ENCODE measurements at places on chromosomes 7 and 10.

DNA sequence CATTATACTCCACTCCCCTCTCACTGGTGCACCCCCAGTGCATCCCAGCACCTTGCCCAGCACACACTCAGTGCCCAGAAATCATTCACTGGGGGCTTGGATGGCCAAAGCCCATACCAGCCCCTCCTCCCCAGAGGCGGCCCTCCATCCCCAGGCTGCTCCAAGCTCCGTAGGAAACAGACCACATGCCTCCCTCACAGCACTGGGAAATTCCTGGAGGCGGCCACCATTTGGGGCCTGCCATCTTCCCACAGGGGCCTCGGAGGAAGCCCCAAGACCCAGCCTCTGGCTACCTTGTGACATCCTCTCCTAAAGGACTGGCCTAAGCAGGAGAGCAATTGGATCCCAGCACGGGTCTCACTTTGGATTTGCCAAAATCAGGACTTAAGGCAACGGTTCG is 49.7 kb downstream of the FOXL3 start:
- H3K4me1 ChIP-seq = no peaks in the 10 kb centered on the region
- no peaks in the 10 kb centered on the region for H3K27me3 ChIP-seq
- no peak overlapping the region for H3K4me3 ChIP-seq
- no peak for DNase-seq

GRCh38 chr7:5634107-5634950 is 147.1 kb downstream of the RNF216 start:
- no peaks in the 10 kb centered on the region for H3K27me3 ChIP-seq
- peak overlapping the region; percentile 56 for H3K27ac ChIP-seq
- H3K4me1 ChIP-seq = peaks cover 19% of the 10 kb centered on the region

- H3K27me3 ChIP-seq = no peaks in the 10 kb centered on the region
- H3K4me1 ChIP-seq = no peaks in the 10 kb centered on the region
- H3K27ac ChIP-seq = no peak overlapping the region
- no peaks in the 10 kb centered on the region for H3K36me3 ChIP-seq
Observed at GRCh38 chr10:130080461-130080814, 30.2 kb downstream of the C10orf143 start.

DNA sequence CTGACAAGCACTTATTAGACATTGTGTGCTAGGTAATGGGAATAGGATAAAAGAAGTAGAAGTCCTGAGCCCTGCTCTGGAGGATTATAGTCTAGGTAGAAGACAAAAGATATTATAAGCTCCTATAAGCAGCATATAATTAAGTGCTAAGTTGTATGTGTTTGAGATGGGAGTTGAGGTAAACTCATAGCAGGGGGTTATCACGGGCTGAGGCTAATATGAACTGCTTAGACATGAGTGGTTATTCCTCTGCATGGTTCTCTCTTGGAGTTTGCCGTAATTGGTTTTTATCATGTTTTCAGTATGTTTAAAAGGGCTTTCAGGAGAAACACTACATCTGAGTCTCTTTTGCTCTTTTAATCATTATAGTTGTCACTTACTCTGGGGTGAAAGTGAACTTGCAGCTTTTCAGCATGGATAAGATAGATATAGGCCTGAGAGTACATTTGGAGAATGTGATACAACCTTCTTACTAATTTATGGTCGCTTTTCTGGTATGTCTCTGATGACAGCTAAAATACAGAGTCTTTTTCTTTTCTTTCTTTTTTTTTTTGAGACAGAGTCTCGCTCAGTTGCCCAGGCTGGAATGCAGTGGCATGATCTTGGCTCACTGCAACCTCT is 39.0 kb downstream of the SMNDC1 start:
- peaks cover 12% of the 10 kb centered on the region for H3K4me1 ChIP-seq
- DNase-seq = no peak
- H3K27ac ChIP-seq = no peak overlapping the region
- H3K4me3 ChIP-seq = no peak overlapping the region
- no peaks in the 10 kb centered on the region for H3K36me3 ChIP-seq
- H3K27me3 ChIP-seq = no peaks in the 10 kb centered on the region

- H3K4me1 ChIP-seq = no peaks in the 10 kb centered on the region
- no peak overlapping the region for H3K4me3 ChIP-seq
- H3K36me3 ChIP-seq = no peaks in the 10 kb centered on the region
Observed at GRCh38 chr10:28713626-28714352, 36.5 kb downstream of the BAMBI start.
